ENCODE measurements at places on chromosomes 1 and 21. TPM values are rescaled to one million over a fixed set of nuclear protein-coding genes. Genes with fewer than 3 reads are reported as not detected.

Gene TMPRSS2
- total RNA-seq, result not detected

Gene TARDBP
- 71.3 TPM for total RNA-seq

Gene SPRR3
- total RNA-seq, result not detected

Gene PRELP
- total RNA-seq, result 19.5 TPM

Gene NBPF6
- not detected for total RNA-seq

Gene CFHR5
- total RNA-seq, result not detected

Gene HPCAL4
- total RNA-seq, result not detected

Gene TSTD1
- 5.6 TPM for total RNA-seq

Gene C1orf226
- 0.78 TPM for total RNA-seq

Gene SLC30A10
- total RNA-seq, result not detected

Gene DMRTA2
- not detected for total RNA-seq

Gene RGSL1
- not detected for total RNA-seq

Gene QSOX1
- 488 TPM for total RNA-seq

Gene LEMD1
- not detected for total RNA-seq

Gene IGSF21
- total RNA-seq, result not detected

Gene RNF19B
- 15.3 TPM for total RNA-seq

Measured in articular chondrocyte of knee joint (primary cell).